Activated CD8-positive, alpha-beta T cell treated with anti-CD3 and anti-CD28 coated beads for 36 hours (primary cell): ENCODE measurements at places on chromosomes 3 and 15. TPM values are rescaled to one million over a fixed set of nuclear protein-coding genes. Genes with fewer than 3 reads are reported as not detected.

MFSD1 gene
- 9.2 TPM for total RNA-seq

PATL2 gene
- 16.1 TPM for total RNA-seq

C3orf85 gene
- not detected for total RNA-seq

FANCD2OS gene
- not detected for total RNA-seq

NAALADL2 gene
- total RNA-seq = not detected

ECE2 gene
- not detected for total RNA-seq

LMLN gene
- 10.4 TPM for total RNA-seq

GATA2 gene
- not detected for total RNA-seq

SLC22A13 gene
- 0.31 TPM for total RNA-seq

KCTD6 gene
- total RNA-seq = 5.8 TPM

GTPBP8 gene
- total RNA-seq = 24.7 TPM

SH3GL3 gene
- total RNA-seq = not detected

CCDC54 gene
- not detected for total RNA-seq

TGM5 gene
- 0.11 TPM for total RNA-seq

STARD9 gene
- 6.4 TPM for total RNA-seq

NOX5 gene
- total RNA-seq = not detected

SMARCC1 gene
- 113 TPM for total RNA-seq

SNX1 gene
- total RNA-seq = 75.6 TPM

GOLGA8N gene
- total RNA-seq = 7.4 TPM

THAP10 gene
- total RNA-seq = not detected
